Kidney tubule cell (primary cell): ENCODE measurements at places on chromosomes 2 and 18.
A peak's percentile ranks its signal among the peaks of the same experiment; 100 is the strongest.

DNA sequence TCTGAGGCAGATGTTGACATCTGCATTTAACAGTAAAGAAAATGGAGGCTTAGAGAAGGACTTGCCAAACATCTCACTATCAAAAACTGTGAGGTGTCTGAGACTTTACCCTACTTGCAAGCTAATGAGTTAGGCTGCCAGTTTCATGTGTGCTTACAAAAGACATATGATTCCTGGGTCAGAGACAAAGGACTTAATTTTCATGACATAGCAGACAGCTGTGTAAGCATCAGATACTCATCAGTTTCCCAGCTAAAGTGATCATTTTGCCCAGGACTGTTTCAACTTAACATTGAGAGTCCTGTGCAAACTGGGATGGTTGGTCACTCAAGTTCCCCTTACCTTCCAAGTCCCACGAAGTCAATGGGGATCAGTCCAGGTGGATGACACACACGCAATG, 18.9 kb upstream of the DAPL1 start:
- DNase-seq: no peak

GRCh38 chr2:58054264-58054663, 7.7 kb downstream of the VRK2 start:
- peak; percentile 28 for DNase-seq

GRCh38 chr2:231052494-231053451, 3.9 kb upstream of the PSMD1 start:
- DNase-seq: peak; percentile 88

DNA sequence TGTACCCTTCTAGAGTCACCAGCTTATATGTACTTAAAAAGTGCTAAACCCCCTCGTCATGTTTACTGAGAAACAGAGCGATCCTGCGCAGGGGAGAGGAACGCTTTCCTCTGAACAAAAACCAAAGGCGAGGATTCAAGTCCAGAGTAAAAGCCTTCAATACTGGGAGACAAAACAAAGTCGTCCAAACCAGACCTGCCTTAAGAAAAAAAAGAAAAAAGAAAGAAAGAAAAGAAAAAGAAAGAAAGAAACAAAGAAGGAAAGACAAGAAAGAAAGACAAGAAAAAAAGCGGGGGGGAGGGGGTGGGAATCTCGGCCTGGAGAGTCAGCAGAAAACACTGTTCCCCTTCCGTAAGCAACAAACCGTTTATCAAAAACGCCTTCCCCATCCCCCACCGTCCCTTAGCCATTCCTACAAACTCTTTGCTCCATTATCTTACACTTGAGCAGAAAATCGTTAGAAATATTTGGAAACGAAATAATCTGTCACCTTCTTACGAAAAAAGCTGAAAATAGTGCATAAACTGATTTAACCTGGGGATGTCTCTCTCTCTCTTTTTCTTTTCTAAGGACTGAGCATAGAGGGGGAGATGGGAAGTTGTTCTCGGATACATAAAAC, 3.3 kb downstream of the PTGR3 start:
- DNase-seq: no peak

- no peak for DNase-seq
Observed at GRCh38 chr2:207251573-207252192, 85.9 kb upstream of the KLF7 start.

GRCh38 chr18:3716116-3716660, 266.2 kb downstream of the TGIF1 start:
- DNase-seq: no peak

DNA sequence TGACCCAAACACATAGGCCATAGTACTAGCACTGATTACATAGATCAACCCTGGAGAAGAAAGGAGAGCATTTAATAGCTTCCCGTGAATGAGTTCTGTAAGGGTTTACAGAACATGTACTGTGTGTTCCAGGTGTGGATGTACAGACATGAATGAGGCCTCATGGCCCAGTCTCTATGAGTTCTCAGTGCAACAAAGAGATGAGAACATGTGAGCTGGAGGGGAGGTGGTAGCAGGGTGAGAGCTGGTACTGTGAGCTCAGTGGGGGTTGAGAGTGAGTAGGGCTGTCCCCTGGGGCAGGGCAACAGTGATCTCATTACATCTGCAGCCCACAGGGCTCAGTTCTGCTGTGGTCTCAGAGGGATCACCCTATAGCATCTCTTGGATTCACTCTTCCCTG, 42.6 kb upstream of the SPRED2 start:
- no peak for DNase-seq

DNA sequence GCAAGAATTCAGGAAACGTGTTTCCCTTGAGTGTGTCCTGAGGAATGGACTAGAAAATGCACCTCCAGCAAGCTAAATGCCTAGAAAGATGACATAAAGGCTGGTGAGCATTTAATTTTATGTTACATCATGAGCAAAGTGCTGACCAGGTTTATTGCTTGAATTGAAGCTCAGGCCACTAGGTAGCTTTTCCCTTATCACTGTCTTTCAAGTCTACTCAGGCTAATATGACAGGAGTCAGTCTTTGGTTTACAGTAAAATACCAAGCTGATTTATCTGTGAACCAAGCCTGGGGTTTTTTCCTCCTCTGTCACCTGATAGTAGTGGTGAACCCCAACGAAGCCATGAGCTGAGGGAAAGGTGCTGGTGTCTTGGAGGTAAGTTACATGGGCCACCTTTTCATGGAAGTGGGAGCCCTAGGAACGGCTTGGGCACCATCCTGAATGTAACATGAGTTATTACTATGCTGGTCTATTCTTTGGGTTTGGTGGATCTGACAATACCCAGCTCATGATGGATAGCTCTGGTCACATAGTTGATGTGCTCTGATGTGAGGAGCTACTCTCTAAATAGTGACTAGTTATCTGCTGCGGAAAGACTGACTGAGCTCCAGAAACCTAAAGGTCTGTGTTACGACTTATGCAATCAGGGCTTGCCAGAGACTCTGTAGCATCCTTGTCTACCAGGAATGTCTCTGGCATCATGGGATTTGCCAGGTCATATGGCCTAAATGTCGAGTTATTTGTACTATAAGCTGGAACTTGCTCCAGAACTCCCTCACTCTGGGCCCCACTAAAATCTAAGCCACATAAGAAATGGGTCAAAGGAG, 39.8 kb downstream of the NUP35 start:
- DNase-seq: peak; percentile 21

DNA sequence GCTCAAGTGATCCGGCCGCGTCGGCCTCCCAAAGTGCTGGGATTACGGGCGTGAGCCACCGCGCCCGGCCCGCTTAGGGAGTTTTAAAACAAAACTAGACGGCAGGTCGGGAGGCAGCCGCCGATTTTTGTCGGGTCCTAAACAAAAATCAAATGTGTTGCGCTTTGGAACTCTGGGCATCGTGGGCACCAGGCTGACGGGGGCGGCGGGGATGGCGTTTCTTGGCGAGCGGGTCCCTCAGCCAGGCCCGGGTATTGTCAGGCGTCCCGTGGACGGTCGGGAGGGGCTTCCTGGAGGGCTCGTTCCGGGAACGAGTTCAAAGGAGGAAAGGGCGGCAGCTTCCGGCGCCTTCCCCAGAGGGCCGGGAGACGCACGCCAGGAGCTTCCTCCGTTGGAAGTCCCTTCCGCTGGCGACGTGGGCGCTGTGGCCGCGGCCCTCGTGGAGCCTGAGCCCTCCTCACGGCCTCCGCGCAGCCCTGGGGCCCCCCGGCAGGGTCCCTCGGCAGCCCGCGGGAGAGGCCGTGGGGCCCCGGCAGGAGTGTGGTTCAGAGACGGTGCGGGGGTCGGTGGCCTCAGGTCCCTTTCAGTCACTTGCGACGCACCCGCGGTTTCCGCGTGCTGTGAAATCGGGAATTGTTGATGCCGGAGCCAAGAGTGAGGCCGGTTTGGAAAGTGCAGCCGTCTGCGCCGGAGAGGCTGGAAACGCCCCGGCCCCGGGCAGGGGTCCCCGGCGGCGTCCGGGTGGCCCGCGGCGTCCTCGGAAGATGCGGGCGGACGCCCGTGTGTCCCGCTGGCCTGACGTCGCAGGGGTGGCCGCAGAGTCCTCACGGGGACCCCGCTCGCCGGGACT, 59.3 kb downstream of the EMILIN2 start:
- DNase-seq: peak; percentile 36

DNA sequence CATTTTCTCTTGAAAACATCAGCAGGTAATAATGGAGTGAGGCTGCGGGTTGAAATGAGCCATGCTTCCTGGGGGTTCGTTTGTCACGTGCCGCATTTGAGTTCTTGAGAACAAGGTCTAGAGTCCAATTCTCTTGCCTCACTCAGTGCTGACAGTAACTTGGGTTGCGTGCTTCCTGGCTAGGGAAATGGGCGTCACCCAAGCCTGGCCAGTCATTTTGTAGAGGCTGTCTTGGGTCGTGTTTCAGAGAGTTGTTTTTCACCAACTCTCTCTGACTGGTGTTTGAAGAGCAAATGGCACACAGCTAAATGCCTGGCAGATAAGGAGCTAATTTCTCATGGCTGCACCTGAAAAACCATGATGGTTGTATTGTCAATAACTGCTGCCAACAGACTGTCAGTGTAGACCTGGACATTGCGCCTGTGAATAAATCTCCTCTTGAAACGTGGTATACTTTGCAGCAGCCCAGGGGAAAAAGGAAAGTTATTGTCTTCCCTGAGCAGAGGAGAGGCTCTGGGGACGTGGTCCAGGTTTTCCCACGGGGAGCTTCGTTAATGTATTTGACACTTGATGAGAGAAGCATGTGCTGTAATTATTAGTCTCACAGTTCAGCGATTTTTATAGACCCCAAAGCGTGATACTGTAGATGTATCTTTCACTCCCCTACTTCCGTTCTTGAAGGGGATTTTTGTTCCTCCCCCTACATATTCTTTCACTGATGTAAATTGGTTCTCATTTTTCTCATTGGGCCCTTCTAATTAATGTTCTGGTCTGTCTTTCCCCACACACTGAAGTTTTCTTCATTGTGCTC, 196.0 kb downstream of the FHOD3 start:
- DNase-seq: peak; percentile 71

DNA sequence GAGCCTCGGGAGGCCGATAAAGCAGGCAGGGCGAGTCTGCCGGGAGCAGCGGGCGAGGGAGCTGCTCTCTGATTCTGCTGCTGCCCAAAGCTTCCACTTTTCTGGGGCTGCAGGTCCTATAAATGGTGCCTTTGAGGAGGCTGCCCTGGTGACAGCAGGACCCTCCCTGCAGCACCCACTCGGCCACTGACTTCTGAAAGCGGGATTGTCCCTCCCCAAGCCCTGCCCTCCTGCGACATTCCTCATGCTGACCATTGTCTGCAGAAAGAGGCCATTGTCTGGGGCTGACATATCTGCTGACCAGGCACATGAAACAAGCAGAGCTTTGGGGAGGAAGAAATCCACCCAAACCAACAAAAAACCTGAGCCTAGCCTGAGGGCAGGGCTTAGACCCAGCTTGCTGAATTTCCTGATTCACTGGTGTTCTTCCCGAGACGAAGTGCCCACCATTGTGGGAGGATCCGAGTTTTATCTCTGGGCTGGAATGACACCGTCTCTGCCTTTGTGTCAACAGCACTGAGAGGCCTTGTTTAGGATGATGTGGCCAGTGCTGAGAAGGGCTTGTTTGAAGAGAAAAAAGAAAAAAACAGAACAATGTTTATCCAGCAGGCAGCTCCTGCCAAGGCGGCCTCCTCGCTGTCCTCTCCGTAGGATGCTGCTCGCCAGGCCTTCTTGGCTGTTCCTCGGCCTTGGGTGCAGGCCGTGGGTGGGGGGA, 129.7 kb downstream of the MYCN start:
- no peak for DNase-seq

DNA sequence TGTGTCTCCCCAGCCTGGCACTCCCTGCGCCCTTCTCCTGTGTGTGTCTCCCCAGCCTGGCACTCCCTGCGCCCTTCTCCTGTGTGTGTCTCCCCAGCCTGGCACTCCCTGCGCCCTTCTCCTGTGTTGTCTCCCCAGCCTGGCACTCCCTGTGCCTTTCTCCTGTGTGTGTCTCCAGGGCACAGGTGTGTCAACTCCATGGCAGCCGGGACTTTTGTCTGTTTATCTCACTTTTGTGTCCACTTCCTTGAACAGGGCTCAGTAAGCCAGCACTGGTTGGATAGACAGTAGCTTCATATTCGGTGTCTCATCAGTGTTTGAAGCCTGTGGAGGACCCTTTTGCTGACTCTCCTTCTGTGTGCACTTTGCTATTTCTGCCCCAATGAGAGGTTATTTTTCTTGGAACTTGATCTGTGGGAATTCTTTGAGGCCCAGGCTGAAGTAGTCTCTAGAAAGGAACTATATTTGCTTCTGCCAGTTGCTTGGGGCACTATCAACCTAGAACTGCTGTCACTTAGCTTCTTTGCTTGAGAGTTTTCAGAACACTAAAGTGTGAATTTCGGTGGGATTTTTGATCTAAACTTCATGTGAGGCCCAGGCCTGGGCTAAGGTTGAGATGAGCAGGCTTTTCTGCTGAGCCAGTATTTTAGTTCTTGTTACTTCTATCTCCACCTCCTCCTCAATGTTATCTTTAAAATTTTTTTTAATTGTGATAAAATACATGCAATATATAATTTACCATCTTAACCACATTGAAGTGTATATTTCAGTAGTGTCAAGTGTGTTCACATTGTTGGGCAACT, 8.3 kb upstream of the ASB1 start:
- DNase-seq: no peak

- DNase-seq: peak; percentile 44
Observed at GRCh38 chr18:12005538-12006487, 24.5 kb downstream of the IMPA2 start.

DNA sequence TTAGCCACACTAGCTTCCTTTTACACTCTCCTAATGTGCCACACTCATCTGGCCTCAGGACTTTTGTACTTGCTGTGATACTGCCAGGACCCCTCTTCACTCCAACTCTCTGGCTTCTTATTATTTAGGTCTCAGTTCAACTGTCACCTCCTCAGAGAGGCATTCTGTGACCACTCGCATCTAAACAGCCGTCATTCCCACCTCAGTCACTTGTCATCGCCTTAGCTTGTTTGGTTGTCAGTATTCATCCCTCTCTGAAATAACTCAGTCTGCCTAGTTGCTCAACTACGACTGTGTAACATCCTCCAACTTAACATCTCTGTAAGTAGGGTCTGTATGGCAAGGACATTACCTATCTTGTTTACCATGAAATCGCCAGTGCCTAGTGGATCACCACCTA, 27.2 kb downstream of the MGAT4A start:
- no peak for DNase-seq

GRCh38 chr18:61597316-61597715, 264.1 kb downstream of the CDH20 start:
- no peak for DNase-seq

DNA sequence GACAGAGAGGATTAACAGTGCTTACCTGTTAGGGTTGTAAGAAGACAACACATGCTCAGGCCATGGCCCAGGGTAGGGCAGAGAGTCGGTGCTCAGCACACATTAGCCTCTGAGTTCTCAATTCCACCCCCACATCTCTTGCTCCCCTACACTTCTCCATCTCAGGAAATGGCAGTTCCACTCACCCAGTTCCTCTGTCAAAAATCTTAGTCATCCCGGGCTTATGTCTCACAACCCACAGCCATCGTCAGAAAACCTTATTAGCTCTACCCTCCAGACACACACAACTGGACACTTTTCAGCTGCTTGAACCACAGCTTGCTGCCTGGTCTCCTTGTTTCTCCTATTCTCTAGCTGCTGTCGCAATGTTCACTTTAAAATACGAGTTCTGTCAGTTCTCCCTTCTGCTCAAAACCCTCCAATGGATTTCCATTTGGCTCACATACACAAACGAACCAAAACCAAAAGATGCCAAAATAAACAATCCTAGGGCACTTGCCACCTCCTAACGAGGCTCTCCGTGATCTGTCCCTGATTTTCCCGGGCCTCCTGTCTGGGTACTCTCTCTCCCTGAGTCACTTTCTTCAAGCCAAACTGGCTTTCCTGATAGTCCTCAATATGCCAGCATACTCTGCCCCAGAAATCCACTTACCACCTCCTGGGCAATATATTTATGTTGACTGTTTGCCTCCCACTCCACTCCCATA, 89.7 kb downstream of the KCTD1 start:
- DNase-seq: peak; percentile 59

- no peak for DNase-seq
Observed at GRCh38 chr2:9439536-9439935, 16.1 kb downstream of the CPSF3 start.
